Activated CD4-positive, alpha-beta T cell treated with anti-CD3 and anti-CD28 coated beads, Interleukin-2, amount 10 ng/mL, durations not matched to agents 7 days and 5 days (primary cell): ENCODE measurements at places on chromosomes 1 and 21.

DNA sequence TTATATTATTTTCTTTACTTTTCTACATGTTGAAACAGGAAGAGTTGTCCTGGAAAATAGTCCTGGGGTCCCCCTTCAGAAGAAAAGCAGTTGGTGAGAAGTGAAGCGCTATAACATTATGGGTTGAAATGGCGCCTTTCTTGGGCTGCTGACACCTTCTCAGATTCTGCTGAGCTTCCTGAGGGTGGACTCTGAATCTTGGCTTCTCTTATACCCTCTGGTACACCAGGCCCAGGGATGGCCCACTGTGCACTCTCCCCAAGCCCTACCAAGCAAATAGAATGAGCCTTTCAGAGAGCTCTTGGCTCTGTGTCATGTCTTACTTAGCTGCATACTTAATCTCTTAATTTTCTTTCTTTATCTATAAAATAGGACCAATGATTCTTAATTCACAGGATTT is 42.3 kb downstream of the CD247 start:
- no peak for DNase-seq

DNA sequence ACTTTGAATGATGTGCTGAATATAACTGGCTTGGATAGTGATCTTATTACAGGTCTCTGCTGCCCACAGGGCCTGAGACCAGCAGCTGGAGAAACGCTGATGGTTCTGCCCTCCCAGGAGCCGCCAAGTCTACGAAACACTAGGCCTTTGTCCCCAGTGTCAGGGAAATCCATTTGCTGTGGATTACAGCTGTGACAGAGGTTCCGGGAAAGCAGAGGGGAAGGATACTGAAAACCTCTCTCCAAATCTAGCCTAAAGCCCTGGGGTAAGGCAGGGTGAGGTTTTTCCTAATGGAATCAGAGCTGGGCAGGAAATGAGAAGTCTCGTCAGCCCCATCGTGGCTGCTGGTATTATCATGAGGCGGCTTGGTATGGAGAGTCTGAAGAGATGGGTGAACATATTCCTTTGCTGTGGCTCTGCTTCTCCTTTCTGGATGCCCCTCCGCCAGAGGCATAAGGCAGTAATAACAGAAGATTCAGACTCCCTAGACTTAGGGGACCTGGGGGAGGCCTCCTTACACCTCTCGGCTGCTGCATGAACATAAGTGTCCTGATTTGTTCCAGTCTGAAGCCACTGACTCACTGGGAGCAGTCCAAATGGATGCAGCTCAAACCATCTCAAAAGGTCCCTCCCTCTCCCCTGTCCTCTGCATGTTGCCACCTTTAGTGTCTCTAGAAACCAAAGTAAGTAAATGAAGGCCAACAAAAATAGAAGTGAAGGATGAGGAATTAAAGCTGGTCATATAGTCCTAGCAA is 48.1 kb downstream of the PHC2 start:
- DNase-seq: no peak

DNA sequence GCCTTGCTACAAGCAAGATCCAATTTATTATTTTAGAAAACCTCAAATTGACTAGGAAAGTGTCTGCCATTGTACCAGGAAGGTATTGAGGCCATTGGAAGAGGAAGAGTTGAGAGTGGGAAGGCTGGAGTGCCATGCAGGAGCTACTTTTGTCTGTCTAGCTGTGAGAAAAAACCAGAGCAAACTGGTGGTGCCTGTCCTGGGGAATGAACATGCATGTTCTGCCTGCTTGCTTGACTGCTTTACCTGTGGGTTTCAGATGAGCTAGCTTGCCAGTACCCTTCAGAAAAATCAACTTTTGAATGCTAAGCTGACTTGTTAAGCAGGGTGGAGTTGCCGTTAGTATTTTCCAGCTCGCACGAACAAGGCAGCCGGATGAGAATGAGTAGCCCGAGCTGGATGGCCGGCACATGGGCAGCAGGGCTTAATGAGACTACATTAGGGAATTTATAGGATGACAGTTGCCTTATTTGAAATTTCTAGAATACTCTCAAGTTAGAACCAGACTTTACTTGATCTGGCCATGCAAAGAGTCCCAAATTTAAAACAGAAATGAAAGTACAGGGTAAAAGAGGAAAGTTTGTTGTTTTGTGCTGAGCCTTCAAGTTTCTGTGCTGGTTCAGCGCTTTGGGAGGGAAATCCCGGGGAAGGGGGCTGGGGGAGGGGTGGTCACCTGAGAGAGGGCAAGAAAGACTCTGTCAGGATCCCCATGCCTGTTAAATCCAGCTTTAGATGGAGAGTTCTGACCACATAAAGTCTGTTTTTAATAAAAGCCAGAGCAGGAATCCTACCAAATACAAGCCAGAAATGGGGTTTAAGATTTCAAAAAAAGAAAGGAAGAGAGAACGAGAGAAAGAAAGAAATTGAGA is 29.6 kb upstream of the C1orf105 start:
- DNase-seq: no peak

DNA sequence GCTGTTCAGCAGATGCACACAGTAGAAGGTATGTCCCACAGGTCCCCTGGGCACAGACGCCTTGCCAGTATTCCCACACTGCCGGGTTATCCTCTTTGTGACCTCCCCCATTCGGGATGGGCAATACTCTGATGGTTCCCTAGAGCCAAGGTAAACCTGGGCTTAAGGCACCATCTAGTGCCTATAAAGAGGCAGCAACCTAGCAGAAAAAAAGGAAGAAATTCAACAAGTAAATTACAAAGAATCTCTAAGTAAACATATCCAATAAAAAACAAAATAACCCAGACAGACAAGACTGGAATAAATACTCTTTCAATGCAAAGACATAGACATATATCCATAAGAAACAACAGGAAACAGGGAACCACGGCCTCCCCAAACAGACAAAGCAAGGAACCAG is 39.4 kb downstream of the HSF2BP start:
- no peak for DNase-seq

DNA sequence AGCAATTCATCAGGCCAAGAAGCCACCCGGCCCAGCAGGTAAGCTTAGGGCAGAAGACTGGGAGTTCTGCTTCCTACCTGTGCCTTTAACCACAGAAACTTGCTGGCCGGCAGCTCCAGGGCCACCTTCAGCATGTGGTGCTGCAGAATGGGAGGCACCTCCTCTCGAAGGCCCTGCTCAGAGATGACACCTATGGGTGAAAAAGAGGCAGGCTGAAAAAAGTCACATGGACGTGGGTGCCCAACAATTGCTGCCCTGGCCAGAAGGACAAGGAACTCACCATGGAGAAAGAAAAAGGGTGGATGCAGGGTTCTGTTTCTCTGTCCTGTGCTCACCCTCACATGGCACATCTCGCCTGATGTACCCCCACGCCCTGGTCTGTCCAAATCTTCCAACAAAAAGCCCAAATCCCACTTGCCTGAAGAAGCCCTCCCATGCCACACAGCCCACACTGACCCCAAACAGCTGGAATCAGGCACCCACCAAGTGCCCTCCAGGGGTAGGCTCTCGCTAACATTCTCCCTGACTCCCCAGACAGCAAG is 33.0 kb downstream of the URB1 start:
- DNase-seq: no peak

GRCh38 chr1:208291923-208292711 is 47.9 kb upstream of the PLXNA2 start:
- DNase-seq: no peak

GRCh38 chr1:228013935-228014930 is 7.4 kb downstream of the WNT3A start:
- DNase-seq: no peak

DNA sequence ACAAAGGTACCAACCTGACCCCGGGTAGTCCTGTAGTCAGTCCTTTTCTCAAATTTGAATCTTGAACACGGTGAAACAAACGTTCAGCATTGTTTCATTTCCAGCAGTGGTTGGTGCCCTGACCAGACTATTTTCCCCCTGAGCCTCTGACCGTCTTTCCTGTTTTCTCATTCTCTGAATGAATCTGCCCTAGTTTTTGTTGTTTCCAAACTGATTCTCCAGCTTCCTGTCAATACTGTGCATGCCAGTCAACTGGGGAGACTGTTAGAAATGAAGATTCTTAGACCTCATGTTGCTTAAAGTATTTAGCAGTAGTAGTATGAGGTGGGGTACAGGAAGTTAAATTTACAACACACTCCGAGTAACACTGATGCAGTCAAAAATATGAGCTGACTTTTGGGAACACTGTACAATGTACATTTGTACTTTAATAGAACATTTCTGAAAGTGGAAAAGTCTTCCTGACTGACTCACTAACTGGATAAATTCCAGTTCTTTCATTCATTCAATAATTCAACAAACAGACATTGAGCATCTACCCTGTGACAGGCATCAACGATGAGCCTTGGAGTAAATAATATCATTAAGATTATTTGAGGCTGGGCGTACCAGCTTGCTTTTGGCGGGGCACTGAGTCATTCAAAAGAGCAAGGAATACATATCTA is 26.0 kb upstream of the ZRANB2 start:
- DNase-seq: no peak

DNA sequence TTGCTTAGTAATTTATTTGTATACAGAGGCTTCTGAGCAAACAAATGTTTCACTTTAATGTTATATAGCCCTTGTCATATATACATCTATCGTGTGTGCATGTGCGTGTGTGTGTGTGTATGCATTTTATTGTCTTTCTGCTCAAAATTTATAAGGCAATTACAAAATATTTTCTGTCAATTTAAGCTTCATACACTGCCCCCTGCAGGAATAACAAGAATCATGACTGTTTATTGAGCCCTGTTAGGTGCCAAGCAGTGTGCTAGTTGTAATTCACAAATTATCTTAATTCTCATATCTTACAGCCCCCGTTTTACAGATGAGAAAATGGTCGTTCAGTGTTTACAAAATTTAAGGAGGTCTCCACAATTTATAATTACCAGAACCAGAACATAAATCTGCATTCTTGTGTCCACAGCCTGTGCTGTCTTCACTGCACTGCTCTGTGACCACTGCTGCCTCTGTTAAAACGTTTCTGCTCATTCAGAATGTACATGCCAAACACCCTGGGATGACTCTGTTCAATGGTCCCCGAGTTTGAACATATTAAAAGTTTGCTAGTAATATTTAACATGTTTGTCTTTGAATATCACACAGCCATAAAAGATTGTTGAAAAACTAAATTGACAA is 181.3 kb downstream of the ATP6V1G3 start:
- no peak for DNase-seq
